Psoas muscle (tissue), 8 donors: ENCODE measurements at places on chromosomes 5 and 9. TPM values are rescaled to one million over a fixed set of nuclear protein-coding genes. Genes with fewer than 3 reads are reported as not detected.
A peak's percentile ranks its signal among the peaks of the same experiment; 100 is the strongest.

The RALGDS gene
- total RNA-seq = 13.3 TPM

The IFNB1 gene
- not detected for total RNA-seq

The INSYN2B gene
- not detected for total RNA-seq

The CXCL14 gene
- 21.4 TPM for total RNA-seq

The PFN3 gene
- total RNA-seq = not detected

The LVRN gene
- total RNA-seq = 1.3 TPM

The ZNF618 gene
- total RNA-seq = 2.7 TPM

The CLK4 gene
- 31.5 TPM for total RNA-seq

The FGF10 gene
- total RNA-seq = 1.8 TPM

The DNAJC25 gene
- 5.4 TPM for total RNA-seq

GRCh38 chr9:69645488-69645887, 26.7 kb downstream of the APBA1 start:
- DNase-seq = no peak

- no peak for DNase-seq
Measured at GRCh38 chr5:73957397-73958001, 331.5 kb downstream of the ARHGEF28 start.

DNA sequence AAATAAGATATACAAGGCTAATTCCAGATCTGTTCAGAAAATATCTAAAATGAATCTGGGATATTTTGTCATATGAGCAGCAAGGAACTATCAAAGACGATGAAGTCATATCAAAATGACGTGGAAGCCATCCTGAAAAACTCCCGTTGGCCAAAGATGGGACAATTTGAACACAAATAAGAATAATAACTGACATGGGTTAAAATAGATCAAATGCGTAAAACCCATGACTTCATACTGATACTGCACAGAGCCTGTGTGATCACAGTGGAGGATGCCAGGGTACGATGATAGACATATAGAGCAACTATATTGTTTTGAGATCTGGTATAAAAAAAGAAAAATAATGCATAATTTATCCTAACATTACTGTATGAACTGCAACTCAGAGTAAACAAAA, 51.0 kb upstream of the PIP5K1B start:
- DNase-seq = no peak

DNA sequence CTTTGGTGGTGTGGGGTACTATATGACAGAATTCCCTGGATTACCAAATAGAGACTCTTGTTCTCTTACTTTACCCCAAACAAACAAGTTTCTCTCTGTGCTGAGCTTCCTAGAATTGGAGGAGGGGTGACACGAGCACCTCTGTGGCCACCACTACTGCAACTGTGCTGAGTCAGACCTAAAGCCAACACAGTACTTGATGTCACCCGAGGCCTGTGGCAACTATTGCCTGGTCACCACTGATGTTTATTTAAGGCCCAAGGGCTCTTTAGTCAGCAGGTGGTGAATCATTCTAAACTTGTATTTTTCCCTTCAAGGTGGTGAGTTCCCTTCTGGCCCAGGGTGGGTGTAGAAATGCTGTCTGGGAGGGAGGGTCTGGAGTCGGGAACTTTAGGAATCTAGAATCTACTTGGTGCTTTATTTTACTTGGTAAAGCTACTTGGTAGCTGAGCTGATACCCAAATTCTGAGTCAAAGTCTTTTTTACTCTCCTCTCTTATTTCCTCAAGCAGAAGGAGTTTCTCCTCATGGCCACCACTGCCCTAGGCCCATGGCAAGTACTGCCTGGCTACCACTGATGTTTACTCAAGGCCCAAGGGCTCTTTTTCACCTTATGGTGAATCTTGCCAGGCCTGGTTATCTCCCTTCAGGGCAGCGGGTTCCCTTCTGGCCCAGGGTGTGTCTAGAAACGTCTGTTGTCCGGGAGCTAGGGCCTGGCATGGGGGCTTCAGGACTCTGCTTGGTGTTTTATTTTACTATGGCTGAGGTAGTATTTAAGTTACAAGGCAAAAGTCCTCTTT, 9.8 kb downstream of the LURAP1L start:
- no peak for DNase-seq

- no peak for DNase-seq
Measured at GRCh38 chr5:178149199-178149932, 4.3 kb downstream of the NHP2 start.

DNA sequence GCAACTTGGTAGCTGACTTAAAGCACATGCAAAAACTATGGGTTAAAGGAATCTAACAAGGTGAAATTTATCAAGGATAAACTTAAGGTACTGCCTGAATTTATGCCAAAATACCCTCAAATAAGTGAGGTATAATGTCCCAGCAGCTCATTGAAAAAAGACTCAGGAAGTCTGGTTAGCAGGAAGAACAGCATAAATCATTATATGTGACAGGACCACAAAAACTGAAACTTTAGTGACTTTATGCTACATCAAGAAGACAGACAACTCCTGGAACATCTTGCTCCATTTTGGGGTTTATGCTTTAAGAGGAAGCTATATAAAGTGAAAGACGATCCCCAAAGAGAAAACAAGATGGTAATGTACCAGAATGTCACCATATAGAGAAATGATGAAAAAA, 282.4 kb upstream of the ZNF462 start:
- no peak for DNase-seq

DNA sequence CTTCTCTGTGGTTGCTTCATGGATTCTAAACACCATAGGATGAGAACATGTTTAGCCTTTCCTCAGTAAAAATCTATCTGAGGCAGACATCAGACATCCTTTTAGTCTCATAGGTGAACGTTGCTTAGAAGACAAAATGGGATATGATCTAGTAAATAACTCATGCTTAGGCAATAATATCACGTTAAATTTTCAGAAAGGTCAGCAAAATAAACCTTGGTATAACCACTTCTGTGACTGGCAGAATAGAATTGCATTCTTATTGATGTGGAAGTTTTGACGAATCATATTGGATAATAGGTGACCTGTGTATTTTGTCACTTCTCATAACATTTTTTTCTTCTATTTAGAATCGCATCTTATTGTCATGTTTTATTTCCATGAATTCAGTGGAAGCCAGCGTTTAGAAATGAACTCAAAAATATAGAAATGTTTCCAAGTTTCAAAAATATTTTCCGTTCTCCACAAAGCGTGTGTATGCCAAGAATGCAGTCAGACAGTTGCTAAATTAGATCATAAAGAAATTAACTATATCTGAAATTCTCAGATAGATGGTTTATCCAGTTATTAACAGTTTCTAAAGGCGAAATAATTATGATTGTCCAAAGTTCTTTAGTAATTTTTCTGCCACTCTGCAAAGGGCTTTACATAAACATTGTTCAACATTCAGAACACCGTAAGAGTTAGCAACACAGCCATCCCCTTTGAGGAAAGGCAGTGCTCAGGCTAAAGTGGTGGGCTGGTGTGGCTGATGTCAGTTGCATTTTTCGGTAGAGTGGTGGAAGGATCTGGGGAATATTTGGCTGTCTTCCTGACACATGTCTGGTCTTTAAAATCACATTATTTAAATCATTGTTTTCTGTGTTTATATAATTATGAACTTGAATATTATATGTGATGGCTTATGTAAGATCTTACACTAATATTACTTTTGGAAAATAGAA, 827.2 kb downstream of the MTRR start:
- no peak for DNase-seq

DNA sequence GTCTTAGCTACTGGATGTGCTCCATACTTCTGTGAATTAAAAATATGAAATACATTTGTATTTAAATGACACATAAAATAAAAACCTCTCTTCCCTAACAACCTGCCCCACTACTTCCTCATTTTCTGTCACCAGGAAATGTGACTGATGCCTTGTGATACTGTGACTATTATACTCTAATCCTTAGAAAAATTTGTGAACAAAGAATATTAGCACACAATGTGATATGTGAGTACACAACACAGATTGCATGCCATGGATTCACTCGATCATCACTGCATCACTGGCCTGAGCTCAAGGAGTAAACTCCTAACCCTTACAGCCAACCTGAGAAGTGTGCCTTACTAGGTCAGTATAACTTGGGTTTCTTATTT, 281.0 kb downstream of the EFNA5 start:
- DNase-seq = no peak

- no peak for DNase-seq
Measured at GRCh38 chr9:14479163-14479560, 165.2 kb upstream of the NFIB start.

GRCh38 chr5:122473138-122473843, 161.3 kb downstream of the SNCAIP start:
- DNase-seq = no peak

DNA sequence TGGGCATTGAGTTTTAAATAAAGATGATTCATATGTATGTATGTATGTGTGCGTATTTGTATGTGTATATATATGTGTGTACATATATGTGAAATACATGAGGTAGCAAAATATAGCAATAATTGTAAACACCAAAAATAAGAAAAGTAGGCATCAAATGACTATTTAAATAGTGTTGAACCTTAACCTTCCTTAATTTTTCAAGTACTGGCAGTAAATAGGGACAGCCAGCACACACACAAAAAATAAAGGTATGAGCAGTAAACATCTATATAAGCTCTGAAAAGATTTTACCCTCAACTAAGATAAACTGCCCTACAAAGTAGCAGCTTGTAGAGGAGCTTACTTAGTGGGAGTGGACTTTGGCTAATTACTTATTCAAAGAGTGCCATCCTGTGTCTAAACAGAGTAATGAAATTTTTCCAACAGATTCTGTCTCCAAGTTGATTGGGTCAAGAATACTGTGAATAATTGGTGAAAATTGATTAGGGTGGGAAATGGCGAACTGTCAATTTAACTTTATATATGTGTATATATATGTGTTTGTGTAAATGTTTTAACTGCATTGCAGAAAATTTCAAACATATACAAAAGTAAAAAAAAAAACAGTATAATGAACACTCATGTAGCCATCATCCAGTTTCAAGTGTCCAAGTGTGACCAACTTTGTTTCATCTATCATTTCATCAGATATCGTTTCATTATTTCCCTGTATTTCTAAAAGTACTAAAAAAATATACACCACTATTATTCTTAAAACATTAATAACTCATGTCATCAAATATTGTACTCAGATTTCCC, 2.0 kb upstream of the ADAMTS6 start:
- DNase-seq = no peak

- peak; percentile 46 for DNase-seq
Measured at GRCh38 chr9:37963936-37964739, 60.2 kb upstream of the SLC25A51 start.

DNA sequence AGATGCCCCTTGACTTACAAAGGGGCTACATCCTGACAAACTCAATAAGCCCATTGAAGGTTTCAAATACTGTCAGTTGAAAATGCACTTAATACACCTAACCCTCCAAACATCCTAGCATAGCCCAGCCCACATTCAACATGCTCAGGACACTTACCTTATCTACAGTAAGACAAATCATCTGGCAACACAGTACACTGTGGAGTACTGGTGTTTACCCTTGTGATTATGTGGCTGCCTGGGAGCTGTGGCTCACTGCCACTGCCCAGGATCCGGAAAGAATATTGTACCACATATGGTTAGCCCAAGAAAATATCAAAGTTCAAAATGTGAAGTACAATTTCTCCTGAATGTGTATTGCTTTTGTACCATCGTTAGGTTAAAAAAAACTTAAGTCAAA, 562.2 kb downstream of the HTR1A start:
- DNase-seq = no peak

- no peak for DNase-seq
Measured at GRCh38 chr5:167616043-167616890, 675.2 kb upstream of the WWC1 start.

GRCh38 chr9:117742131-117742530, 37.9 kb downstream of the TLR4 start:
- DNase-seq = no peak

GRCh38 chr5:107570181-107570580, 100.6 kb downstream of the EFNA5 start:
- no peak for DNase-seq

GRCh38 chr5:146883511-146883910, 5.0 kb upstream of the PPP2R2B start:
- DNase-seq = no peak

DNA sequence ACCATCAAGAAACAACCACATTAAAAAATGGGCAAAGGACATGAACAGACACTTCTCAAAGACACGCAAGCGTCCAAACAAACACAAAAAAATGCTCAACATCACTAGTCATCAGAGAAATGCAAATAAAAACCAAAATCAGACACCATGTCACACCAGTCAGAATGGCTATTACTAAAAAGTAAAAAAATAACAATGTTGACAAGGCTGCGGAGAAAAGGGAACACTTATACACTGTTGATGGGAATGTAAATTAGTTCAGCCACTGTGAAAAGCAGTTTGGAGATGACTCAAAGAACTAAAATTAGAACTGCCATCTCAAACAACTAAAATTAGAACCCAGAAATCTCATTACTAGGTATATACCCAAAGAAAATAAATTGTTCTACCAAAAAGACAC, 80.4 kb downstream of the CAAP1 start:
- no peak for DNase-seq

DNA sequence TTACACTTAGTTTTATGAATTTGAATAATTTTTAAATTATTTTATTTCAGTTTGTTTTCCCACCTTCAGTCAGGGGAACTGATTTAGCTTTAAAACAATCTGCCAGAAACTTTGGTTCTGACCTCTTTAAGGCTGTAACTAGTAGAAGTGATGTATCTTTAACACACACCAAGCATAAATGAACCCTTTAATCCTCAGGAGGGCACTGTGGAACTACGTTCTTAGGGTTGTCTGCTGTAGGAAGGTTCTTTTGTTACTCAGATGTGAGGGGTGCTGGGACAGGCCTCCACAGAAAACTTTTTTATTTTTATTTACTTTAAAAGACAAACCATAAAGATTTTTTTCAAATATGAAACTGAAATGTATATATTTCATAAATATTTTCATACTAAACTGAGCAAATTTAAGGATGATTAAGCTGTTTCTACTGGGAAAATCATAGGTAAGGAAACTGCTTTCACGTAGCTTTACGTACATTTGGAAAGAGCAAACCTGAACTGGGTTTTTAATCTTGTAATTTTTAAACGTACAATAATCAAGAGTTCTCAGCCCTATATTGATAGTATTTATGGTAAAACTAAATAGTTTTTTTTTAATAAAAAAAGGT, 5.3 kb downstream of the KLF4 start:
- no peak for DNase-seq

GRCh38 chr5:773517-774264, 10.8 kb downstream of the ZDHHC11B start:
- DNase-seq = no peak
